ENCODE measurements at places on chromosomes 16 and 17. TPM values are rescaled to one million over a fixed set of nuclear protein-coding genes. Genes with fewer than 3 reads are reported as not detected.
A peak's percentile ranks its signal among the peaks of the same experiment; 100 is the strongest.

- peaks cover 3% of the 10 kb centered on the region for H3K27me3 ChIP-seq
- DNase-seq: peak; percentile 48
- no peaks in the 10 kb centered on the region for H3K4me1 ChIP-seq
- H3K36me3 ChIP-seq: no peaks in the 10 kb centered on the region
- H3K4me3 ChIP-seq: no peak overlapping the region
- no peak overlapping the region for H3K27ac ChIP-seq
Measured at GRCh38 chr17:31842195-31843069, 16.6 kb downstream of the COPRS start.

- no peak overlapping the region for H3K27ac ChIP-seq
- no peak for DNase-seq
- H3K36me3 ChIP-seq: peaks cover 3% of the 10 kb centered on the region
- H3K4me3 ChIP-seq: no peak overlapping the region
Measured at GRCh38 chr16:88773812-88774291, 11.2 kb downstream of the PIEZO1 start.

DNA sequence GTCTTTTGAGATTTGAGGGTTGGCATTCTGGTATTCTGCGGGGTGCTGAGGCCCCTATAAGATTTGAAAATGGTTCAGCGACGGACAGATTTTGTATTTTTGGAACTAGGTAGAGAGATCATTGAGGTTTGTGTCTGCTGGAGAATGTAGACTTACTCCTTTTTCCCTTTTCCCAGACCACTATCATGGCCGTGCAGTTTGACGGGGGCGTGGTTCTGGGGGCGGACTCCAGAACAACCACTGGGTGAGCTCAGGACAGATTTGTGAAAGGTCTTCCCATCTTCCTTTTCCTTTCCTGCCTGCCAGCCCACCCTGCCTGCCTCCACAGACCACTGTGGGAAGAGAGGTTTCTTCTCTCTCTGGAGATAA is 572 bp downstream of the PSMB6 start:
- H3K4me3 ChIP-seq: peak overlapping the region; percentile 100
- peak overlapping the region; percentile 97 for H3K27ac ChIP-seq
- no peak for DNase-seq
- H3K27me3 ChIP-seq: no peaks in the 10 kb centered on the region
- H3K36me3 ChIP-seq: peaks cover 31% of the 10 kb centered on the region
- H3K4me1 ChIP-seq: peaks cover 20% of the 10 kb centered on the region

DNA sequence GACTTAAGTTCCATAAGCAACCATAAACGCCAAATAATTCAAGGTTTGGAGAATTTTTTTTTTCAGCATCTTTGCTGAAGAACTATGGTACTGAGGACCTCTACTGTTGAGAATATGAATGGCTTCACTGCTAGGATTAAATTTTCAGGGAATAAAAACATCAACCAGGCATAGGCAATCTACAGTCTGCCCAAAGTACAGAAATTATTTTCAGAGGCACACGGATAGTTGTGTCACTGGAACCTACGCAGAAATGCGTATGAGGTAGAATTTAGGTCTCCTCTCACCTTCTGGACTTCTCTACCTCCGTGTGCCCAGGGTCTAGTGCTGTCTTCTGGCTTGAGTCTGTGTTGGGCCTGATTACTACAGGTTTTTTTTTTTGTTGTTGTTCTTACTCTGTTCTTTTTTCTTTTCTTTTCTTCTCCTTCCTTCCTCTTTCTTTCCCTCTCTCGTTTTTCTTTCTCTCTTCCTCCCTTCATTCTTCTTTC is 39.7 kb downstream of the NACA2 start:
- H3K4me3 ChIP-seq: no peak overlapping the region
- no peak for DNase-seq
- no peak overlapping the region for H3K27ac ChIP-seq
- no peaks in the 10 kb centered on the region for H3K36me3 ChIP-seq

- H3K4me1 ChIP-seq: no peaks in the 10 kb centered on the region
- no peak overlapping the region for H3K4me3 ChIP-seq
- no peak overlapping the region for H3K27ac ChIP-seq
- no peaks in the 10 kb centered on the region for H3K36me3 ChIP-seq
- DNase-seq: no peak
Measured at GRCh38 chr16:51994597-51994996, 552.3 kb downstream of the TOX3 start.

DNA sequence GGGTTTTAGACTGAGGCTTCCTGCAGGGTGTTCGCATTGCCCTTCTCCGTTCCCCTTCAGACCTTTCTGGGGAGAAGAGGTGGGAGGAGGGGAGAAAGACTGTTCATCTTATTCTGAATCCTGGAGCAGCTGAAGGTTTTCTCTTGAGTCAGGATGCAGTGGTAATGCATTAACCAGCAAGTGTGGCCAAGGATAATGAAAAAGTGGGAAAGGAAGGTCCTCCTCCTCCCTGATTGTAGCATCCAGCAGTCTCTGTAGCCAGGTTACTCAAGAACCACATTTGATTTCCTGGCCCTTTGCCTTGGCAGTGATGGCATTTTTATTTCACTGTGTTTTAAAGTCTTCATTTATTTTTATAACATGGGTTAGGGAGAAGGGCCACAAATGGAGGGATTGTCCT is 59.1 kb downstream of the CYLD start:
- H3K27ac ChIP-seq: no peak overlapping the region
- H3K36me3 ChIP-seq: peaks cover 51% of the 10 kb centered on the region
- H3K4me3 ChIP-seq: no peak overlapping the region
- H3K27me3 ChIP-seq: no peaks in the 10 kb centered on the region
- H3K4me1 ChIP-seq: peaks cover 2% of the 10 kb centered on the region

DNA sequence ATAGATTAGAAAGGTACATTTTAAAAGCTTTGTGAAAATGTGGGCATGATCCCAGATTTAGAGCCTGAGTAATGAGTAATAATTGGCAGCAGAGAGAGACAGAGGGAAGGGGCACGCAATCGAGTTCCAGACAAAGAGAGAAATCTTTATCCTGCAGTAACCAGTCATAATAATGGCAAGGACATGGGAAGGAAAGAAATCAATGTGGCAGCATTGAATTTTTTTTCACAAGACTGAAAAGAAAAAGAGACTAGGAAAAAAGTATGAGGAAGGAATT is 790.8 kb upstream of the SOX9 start:
- no peak for DNase-seq
- no peaks in the 10 kb centered on the region for H3K27me3 ChIP-seq
- no peaks in the 10 kb centered on the region for H3K4me1 ChIP-seq
- H3K27ac ChIP-seq: no peak overlapping the region
- no peaks in the 10 kb centered on the region for H3K36me3 ChIP-seq
- H3K4me3 ChIP-seq: no peak overlapping the region

DNA sequence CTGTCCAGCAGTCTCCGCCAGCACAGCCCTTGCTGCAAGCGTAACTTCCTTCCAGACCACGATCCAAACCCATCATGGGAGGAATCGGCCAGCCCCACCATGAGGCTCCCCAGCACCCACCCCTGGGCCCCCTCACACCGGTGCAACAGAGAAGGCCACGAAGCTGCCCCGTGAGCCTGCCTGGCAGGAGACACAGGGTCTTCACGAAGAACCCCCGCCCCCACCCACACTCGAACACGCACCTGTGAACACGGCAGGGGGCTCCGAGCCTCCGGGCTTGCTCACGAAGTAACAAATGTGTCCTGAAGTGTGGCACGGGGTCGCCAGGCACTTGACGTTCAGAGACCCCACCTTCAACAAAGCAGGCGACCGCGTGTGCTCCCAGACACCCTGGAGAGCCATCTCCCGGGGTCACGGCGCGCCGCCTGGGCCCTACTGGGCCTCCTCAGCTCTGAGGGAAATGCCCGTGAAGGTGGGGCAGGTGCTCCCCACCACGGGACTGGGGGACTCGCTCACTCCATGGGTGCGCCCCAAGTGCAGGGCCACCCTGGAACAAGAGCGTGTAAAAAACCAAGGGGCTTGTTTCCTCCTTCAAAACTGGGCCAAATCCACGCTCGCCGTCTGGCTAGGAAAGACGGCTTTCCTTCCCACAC is 7.6 kb downstream of the HAGH start:
- H3K36me3 ChIP-seq: peaks cover 37% of the 10 kb centered on the region
- H3K27ac ChIP-seq: peak overlapping the region; percentile 7
- H3K27me3 ChIP-seq: no peaks in the 10 kb centered on the region
- no peak for DNase-seq
- H3K4me1 ChIP-seq: peaks cover 3% of the 10 kb centered on the region

GRCh38 chr16:12625068-12625467 is 178.6 kb downstream of the CPPED1 start:
- H3K36me3 ChIP-seq: no peaks in the 10 kb centered on the region
- no peak for DNase-seq

DNA sequence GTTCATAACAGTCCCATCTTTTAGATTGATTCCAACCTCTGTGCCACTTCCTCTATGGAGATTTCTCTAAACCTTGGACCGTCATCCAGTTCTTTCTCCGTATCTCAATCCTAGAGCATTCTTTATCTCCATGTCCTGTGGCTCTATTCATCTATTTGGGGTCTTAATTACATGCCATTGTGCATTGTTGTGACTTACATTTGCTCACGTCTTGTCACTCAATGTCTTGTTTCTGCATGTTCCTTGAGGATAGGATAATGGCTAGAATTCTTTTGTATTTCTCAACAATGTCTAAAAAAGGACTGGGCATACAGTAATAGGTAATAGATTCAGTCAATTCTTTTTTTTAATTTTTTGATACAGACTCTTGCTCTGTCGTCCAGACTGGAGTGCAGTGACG is 50.2 kb downstream of the ARSG start:
- no peak for DNase-seq
- H3K4me3 ChIP-seq: no peak overlapping the region
- H3K27me3 ChIP-seq: peaks cover 3% of the 10 kb centered on the region
- H3K4me1 ChIP-seq: peaks cover 23% of the 10 kb centered on the region

DNA sequence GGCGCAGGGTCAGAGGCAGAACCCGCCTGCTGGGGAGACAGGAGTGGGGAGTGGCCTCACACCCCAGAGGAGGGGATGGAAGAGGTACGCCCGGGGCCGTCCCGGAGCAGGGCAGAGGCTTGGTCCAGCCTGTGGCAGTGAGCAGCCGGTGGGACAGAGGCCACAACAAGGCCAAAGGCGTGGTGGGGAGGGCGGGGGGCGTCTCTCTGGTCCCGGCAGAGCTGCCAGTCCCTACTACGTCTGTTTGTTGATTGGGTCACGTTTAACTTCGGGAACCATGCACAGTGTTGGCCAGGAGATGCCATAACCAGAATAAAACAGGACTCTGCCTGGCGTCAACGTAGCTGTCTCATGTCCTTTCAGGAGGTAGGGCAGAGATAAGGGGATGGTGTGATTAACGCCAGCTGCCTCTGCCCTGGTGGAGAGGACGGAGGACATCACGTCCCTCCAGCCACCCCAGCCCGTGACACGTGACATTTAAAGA is 192.8 kb downstream of the BANP start:
- no peaks in the 10 kb centered on the region for H3K36me3 ChIP-seq
- peaks cover 5% of the 10 kb centered on the region for H3K4me1 ChIP-seq

- H3K4me3 ChIP-seq: no peak overlapping the region
- DNase-seq: no peak
- H3K27ac ChIP-seq: peak overlapping the region; percentile 41
- H3K4me1 ChIP-seq: peaks cover 37% of the 10 kb centered on the region
- peaks cover 73% of the 10 kb centered on the region for H3K36me3 ChIP-seq
- H3K27me3 ChIP-seq: no peaks in the 10 kb centered on the region
Measured at GRCh38 chr17:3954086-3954485, 10.2 kb downstream of the ATP2A3 start.

GRCh38 chr17:7496470-7497183 is 12.5 kb downstream of the POLR2A start:
- peaks cover 16% of the 10 kb centered on the region for H3K4me1 ChIP-seq
- no peak overlapping the region for H3K4me3 ChIP-seq
- DNase-seq: no peak
- H3K27ac ChIP-seq: peak overlapping the region; percentile 18
- no peaks in the 10 kb centered on the region for H3K27me3 ChIP-seq

- H3K27me3 ChIP-seq: peaks cover 2% of the 10 kb centered on the region
- no peak for DNase-seq
- H3K4me1 ChIP-seq: peaks cover 36% of the 10 kb centered on the region
- H3K4me3 ChIP-seq: no peak overlapping the region
- H3K27ac ChIP-seq: peak overlapping the region; percentile 18
- H3K36me3 ChIP-seq: no peaks in the 10 kb centered on the region
Measured at GRCh38 chr16:56607109-56607618, 1.2 kb upstream of the MT2A start.

DNA sequence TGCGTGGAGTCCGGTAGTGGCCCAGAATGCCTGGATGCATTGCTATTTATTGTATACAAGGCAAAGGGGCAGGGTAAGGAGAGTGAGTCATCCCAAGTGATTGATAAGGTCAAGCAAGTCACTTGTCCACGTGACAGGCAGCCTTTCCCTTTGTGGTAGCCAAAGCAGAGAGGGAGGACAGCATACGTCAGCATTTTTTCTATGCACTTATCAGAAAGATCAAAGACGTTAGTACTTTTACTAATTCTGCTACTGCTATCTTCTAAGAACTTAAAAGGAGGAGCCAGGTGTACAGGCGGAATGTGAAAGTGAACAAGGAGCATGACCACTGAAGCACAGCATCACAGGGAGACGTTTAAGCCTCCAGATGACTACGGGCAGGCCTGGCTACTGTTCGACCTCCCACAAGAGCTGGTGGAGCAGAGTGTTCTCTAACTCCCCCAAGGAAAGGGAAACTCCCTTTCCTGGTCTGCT is 47.9 kb upstream of the ARL4D start:
- H3K4me3 ChIP-seq: no peak overlapping the region
- H3K4me1 ChIP-seq: no peaks in the 10 kb centered on the region
- no peak for DNase-seq
- no peaks in the 10 kb centered on the region for H3K27me3 ChIP-seq

DNA sequence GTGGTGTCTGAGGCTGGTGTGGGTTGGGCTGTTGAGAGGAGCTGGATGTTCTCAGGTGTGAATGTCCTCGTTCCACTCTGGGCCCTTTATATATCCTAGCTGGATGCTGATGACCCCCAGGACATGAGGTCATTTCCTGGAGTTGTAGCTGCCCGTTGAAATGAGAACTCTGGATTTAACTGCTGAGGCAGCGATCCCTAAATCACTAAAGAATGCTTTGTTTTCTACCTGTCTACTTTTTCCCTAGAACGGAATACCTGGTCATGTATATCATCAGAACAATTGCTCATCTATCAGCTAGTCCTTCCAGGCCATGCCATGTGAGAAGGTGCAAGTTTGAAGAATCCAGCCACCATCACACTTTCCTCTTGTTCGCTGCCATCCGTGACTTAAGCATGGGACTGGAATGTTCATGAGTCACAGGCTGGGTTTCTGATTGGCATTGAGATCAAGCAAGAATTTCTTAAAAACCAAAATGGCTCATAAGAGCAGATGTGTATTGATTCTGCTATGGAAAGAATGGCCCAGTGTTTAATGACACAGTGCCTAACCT is at the start of gene KRTAP2-3:
Gene KRTAP2-3 (minus strand): TSS at position 63 of the 553 bp plus-strand sequence. CDS start 64 bp downstream, outside the sequence.
- H3K27me3 ChIP-seq: peaks cover 38% of the 10 kb centered on the region
- no peaks in the 10 kb centered on the region for H3K4me1 ChIP-seq
- DNase-seq: no peak
- no peaks in the 10 kb centered on the region for H3K36me3 ChIP-seq
- H3K4me3 ChIP-seq: no peak within 1 kb of the TSS

Gene ENPP7
- 1.4 TPM for total RNA-seq

Gene C1QBP
- total RNA-seq: 177 TPM

Gene ADAM11
- 0.10 TPM for total RNA-seq

Gene ALOX15B
- not detected for total RNA-seq

Gene ANKS4B
- total RNA-seq: not detected

Gene RGS11
- not detected for total RNA-seq

Gene NLRC3
- total RNA-seq: 18.5 TPM

All from activated B cell treated with CpG ODN at 0.5 μM for 24 hours (primary cell).